DMS 273 treated with DMSO at 0.1 percent for 48 hours (cell line): ENCODE measurements at places on chromosomes 1 and 21.
A peak's percentile ranks its signal among the peaks of the same experiment; 100 is the strongest.

DNA sequence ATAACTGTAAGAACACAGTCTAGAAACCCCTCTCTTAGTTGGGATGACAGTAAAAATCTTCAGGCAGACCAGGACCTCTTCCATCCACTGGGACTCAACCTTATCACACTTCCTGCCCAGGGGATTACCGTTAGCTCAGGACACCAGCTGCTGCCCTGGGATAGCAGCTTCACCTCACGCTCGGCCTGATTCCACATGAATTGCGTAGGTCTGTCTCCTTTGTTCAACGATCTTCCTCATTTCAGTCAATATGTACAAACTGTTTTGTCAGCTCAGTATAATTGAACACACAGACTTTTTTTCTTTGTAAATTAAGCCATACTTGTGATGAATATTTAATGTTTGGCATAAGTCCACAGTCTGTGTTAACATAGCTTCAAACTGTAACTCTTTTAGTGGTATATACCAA, 290.4 kb downstream of the GRIK1 start:
- DNase-seq = no peak

GRCh38 chr1:48190881-48191280, 31.6 kb upstream of the SLC5A9 start:
- no peak for DNase-seq

DNA sequence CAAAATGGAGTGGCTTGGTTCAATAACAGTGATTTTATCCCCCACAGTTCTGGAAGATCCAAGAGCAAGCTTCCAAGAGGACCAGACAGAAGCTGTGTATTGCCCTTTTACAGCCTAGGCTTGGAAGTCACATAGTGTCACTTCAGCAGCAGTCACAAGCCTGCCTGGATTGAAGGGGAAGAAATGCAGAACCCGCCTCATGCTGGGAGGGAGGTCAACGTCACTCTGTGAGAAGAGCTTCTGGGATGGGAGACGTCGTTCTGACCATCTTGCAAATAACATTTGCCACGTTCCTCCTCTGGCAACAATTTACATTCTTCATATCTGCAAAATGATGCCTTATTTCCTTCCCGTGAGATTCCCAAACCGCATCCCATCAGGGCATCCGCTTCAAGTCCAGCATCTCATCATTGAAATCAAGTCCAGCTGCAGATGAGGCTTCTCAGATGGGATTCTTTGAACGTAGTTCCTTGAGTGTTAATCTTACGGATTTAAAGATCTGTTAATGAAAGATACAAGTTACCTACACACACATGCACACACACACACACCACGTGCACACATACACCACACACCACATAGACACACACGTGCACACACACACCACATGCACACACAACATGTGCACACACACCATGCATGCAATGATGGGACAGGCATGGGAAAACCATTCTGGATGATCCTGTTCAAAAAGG, 23.9 kb upstream of the KIF1B start:
- DNase-seq = no peak

DNA sequence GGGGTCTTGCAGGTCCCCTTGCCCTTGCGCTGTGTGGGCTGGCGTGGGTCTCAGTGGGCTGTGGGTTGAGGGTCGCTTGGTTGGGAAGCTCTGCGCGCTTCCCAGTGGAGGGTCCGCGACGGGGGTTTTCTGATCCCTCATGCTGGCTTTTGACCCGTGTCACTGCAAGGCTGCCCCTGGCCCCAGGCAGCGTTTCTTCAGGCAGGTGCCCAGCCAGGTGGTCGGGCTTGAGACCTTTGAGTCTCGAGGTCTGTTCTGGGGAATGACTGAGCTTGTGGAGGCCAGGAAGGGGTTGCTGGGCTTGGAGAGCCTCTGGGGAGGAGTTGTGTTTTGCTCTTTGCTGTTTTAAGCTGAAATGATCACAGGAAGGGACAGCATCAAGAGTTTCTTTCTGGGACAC, 5.3 kb downstream of the SKI start:
- no peak for DNase-seq

DNA sequence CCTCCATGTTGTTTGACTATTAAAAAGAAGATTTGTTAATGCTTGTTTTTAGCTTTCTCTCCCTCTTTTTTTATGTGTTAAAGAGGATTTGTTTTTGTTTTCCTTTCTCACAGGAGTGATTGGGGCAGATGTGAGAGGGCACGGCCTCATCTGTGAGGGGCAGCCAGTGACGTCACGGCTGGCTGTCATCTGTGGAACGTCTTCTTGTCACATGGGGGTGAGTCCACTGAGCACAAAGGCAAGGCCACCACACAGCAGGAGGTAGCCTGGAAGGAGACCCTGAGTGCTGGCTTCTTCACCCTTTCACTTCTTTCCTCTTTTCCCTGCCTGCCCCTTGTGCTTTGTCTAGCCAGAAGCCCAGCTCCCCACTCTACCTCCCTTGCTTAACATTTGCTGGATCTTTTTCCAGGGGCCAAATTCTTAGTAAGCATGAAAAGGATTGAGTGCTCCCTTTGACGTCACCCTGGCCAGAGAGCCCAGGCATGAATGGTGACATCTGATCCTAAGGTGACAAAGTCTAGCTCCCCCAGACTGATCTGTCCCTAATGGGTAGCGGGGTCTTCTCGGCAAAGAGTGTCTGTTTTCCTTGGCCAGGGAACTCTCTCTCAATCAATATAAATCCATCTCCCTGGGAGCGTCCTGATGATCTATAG, 257.2 kb downstream of the FGGY start:
- no peak for DNase-seq

DNA sequence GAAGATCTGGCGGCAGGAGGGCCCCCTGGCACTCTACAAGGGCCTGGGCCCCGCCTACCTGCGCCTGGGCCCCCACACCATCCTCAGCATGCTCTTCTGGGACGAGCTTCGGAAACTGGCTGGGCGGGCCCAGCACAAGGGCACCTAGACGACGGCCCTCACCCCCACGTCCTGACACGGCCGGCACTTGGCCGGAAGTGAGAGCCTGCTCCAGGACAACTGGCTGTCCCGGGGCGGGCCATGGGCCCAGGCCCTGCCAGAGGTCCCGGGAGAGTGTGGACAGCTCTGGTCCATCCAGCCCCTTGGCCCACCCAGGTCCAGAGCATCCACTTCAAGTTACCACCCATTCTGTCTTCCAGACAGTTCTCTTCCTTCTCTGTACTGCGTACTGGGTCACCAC, 3.0 kb upstream of the TMEM82 start:
- no peak for DNase-seq

- no peak for DNase-seq
Measured at GRCh38 chr1:167650269-167651160, 20.5 kb downstream of the RCSD1 start.

DNA sequence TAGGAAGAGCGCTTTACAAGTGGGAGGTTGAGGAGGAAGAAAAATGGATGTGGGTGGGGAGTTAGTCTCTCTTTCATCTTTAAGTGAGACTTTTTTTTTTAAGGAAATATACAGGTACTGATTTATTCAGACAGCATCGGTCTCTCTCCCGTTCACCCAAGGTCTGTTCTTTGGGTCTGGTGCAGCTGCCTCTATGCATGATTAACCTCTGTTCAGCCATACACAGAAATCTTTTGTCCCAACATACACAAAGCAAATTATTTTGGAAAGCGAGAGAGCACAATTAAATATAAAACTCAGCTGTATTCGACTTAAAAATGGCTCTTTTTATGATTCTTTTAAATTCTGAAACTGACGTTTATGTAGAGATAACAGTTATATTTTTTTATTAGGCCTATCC, 11.0 kb downstream of the PROX1 start:
- DNase-seq = no peak

GRCh38 chr1:78035121-78035520, 10.6 kb upstream of the GIPC2 start:
- no peak for DNase-seq

DNA sequence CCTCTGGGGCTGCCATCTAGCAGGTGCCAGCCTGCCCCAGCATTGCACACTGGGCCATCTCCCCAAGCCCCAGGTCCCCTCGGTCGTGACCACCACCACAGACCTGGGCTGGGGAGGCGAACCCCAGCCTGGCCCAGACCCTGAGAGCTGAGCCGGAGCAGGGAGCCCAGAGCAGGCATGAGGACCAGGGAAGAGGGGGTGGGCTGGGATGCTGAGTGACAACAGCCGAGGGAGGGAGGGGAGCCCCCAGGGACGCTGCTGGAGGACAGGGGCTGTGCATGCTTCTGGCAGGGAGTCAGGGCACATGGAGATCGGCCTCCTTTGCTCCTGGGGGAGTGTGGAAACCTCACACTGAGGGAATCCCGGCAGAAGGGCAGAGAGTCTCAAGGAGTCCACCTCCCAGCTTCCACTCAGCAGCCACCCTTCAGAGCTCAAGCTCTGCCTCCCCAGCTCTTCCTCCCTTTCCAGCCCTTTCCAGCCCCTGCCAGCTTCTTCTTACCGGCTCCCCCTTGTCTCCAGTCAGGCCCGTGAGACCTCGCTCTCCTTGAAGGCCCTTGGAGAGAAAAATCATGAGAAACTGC, 23.7 kb upstream of the PEF1 start:
- no peak for DNase-seq

- DNase-seq = no peak
Measured at GRCh38 chr1:52601991-52602855, at the start of gene GPX7. GPX7 (plus strand) TSS chr1:52602371; CDS start chr1:52602410, 39 bp downstream.

DNA sequence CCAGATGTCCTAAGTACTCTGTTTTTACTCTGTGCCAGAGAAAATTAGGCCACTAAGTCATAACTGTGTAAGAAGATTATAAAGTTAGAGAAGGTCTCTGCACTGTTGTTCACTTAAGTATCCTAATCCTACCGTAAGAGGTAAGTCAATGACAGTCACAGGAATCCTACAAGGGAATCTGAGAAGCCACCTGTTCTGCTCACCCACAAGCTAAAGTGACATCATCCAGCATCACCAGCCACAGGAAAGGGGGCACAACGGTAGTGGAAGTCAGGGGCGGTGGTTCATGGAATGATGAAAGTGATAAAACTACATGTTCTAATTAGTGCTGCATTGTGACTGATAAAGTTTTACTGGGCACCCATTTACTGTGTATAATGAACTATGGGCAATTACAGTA, 92.7 kb downstream of the PLD5 start:
- no peak for DNase-seq

DNA sequence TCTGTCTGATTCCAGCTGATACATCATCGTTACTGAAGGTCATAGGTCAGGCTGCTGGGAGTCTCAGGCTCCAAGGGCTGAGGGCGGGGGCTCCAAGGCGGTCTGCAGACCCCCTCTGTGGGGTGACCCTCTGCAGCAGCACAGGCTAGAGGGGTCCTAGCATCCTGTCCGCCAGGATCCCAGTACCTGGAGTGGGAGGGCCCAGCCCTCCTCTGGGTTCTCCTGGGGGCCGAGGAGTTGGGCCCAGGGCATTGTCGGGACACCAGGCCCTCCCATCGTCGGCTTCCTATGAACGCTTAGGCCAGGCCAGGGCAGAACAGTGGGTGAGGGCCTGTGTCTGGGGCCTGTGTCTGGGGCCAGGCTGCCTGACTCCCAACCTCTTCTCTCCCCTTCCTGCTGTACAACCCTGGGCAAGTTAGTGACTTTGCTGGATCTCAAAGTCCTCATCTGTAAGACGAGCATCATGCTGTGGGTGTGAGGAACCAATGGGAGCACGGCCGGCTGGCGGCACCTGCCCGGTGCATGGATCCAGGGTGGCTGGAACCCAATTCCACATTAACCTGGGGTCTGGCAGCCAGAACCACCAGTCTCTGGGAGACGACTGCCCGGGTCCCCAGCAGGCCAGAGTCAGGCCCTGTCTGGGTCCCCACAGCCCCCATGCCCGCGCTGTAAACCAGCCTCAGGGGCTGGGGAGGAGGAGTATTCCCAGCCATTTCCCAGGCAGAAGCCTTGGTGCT, 56.2 kb upstream of the COL18A1 start:
- no peak for DNase-seq

- no peak for DNase-seq
Measured at GRCh38 chr1:206985162-206985749, 15.0 kb upstream of the FCAMR start.

DNA sequence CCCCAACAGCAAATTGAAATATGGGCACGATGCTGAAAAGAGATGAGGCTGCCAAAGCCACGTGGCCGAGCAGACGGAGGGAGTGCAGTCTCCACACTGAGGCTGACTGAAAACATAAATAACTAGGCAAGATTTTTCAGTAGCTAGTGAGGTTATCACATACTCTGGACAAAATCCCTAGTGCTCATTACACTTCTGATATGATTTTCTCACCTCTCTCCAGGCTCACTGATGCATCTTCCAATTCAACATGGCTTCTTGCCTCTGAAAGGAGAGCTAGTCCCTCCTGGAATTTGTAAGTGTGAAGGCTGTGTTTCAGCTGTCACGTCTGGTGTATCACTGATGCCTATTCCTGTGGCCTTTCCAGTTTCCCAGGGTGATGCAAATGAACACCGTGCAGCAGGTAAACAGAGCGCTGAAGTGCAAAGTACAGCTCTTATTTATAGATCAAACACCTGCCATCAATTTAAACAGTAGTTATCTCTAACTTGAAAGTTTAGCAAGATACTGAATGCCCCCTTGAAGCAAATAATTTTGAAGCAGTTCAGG, 656.1 kb downstream of the KIF26B start:
- DNase-seq = no peak

DNA sequence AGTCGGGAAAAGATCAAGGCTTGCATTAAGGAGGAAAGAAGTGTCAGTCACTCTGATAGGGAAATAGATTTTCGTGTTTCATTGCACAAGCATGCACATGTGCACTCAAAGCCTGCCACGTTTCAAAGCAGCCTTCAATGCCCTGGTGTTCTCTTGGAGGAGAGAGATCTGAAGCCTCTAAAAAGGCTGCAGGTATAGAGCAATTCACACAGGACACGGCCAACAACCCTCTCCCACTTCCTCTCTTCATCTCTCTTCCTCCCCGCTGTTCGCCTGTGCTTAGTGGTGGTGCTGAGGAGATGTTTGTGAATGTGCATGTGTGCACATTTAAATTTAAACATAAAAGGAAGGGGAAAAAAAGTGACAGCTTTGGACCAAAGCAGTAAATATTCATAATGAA, 117.7 kb downstream of the NUF2 start:
- no peak for DNase-seq

DNA sequence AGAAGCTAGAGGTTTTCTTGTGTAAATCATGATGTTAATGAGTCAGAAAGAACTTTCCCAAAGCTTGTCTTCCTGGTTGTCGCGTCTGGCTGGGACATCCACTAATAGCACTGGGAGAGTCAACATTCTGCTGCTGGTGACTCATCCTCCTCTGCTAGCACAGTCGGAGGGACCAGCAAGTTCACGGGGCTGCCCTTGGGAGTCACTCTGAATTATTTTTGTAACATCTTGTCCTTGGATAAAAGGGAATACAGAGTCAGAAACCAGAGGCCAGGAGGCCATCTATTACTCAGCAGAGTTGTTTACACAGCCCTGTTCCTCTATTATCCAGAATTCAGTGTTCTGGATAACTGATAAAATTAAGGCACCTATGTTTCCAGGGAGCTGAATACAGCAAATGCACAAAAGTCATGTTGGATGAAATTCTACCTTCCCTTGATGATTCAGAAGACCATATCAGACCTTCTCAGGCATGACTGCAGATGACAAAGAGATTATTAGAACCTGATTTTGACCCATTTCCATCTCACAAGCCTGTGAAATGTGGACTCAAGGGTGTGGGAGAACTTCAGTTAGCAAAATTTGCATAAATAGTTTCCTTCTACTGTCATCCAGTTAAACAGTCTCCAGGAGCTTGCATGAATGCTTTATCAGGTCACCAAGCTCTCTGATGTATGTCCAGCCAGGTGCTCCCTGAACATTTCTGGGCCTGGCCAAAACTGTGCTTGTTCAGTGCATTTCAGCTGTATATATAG, 68.1 kb downstream of the JAK1 start:
- DNase-seq = peak; percentile 12
